ENCODE measurements at places on chromosomes 13 and 19.
A peak's percentile ranks its signal among the peaks of the same experiment; 100 is the strongest.

- no peak for DNase-seq
Observed at GRCh38 chr13:113848020-113848419, 15.9 kb downstream of the GAS6 start.

- DNase-seq: no peak
Observed at GRCh38 chr13:39405107-39405506, 197.9 kb downstream of the LHFPL6 start.

- DNase-seq: no peak
Observed at GRCh38 chr19:282501-282900, 8.7 kb downstream of the PLPP2 start.

GRCh38 chr13:94345374-94346195, 133.9 kb downstream of the DCT start:
- DNase-seq: no peak

- no peak for DNase-seq
Observed at GRCh38 chr13:90485436-90485835, 862.1 kb upstream of the MIR17HG start.

- no peak for DNase-seq
Observed at GRCh38 chr13:41708713-41709112, 251.4 kb downstream of the RGCC start.

DNA sequence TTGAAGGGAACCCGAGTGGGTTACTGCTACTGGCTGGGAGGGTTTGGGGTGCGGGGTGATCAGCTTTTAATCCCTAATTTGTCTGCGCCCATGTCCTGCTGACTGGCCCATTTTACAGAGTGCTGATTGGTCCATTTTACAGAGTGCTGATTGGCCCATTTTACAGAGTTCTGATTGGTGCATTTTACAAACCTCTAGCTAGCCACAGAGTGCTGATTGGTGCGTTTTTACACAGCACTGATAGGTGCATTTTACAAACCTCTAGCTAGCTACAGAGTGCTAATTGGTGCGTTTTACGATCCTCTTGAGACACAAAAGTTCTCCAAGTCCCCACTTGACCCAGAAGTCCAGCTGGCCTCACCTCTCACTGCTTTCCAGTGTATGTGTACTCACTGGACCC, 43.2 kb downstream of the MTMR6 start:
- DNase-seq: no peak

DNA sequence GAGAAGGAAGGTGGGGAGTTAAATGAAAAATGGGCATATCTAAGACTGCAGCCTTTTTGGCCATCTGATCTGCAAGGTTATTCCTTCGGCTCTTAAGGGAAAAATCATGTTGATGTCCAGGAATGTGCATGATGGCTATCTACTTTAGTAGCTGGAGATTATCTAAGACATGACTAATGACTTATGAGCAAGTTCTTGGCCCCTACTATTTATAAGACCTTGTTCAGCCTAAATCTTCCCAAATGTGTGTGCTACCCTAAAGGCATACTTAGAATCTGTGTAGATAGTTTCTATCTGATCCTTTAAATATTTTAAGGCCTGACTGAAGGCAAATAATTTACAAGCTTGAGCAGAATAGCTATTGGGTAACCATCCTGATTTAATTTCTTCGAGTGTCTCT, 41.8 kb upstream of the CD177 start:
- DNase-seq: no peak

DNA sequence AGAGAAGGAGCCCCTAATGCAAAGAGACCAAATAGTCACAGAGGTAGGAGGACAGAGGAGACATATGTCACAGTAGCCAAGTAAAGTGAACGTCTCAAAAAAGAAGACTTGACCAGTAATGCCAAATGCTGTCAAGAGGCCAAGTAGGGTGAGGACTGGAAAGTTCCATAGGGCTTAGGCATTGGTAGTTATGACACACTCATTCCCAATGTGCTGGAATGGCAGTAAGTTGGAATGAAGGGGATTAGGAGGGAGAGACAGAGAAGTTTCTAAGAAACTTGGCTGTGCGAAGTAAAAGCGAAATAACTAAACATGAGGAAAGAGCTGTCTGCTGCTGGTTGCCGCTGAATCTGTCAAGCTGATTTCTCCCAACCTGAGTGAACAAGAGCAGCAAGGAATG, 14.9 kb upstream of the FRY start:
- DNase-seq: no peak

- DNase-seq: no peak
Observed at GRCh38 chr19:16373989-16374388, 49.4 kb downstream of the KLF2 start.

GRCh38 chr19:53521373-53522202, 16.4 kb upstream of the ZNF331 start:
- DNase-seq: peak; percentile 14

- DNase-seq: peak; percentile 91
Observed at GRCh38 chr19:52336117-52336790, at the start of gene ZNF610. TSS of gene ZNF610 (plus strand) at chr19:52336243. CDS start at chr19:52349173, 12,930 bp downstream.

GRCh38 chr13:97724450-97724849, 229.0 kb upstream of the IPO5 start:
- DNase-seq: no peak

DNA sequence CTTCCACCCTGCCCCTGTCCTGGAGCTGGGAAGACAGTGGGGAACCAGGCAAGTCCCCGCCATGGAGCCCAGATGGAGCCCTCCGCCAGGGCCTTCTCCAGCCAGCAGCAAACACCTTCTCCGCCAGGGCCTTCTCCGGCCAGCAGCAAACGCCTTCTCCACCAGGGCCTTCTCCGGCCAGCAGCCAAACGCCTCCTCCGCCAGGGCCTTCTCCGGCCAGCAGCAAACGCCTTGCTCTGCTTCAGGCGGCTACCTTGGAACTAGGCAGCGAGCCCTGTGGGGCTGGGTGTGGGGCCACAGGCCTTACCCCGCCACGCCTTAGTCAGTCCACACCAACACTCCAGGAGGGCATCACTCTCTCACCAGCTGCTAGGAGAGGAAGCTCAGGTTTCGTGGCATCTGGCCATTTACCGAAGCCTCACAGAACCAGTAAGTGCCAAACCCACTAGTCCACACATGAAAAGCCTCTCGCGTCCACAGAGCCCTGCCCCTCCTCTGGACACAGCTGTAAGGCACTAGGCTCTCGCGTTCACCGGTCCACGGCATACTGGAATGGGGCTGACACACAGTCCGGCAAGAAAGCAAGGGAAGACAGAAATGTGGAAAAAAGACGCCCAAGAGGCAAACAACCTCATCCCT, 41.0 kb downstream of the MLLT1 start:
- no peak for DNase-seq
